ENCODE measurements at places on chromosomes 11 and 22. TPM values are rescaled to one million over a fixed set of nuclear protein-coding genes. Genes with fewer than 3 reads are reported as not detected.

Gene OR5B21
- not detected for total RNA-seq

Gene AGBL2
- not detected for total RNA-seq

Gene GAB4
- total RNA-seq, result not detected

Gene ALX4
- not detected for total RNA-seq

Gene MDK
- 1.9 TPM for total RNA-seq

Gene IL17REL
- total RNA-seq, result not detected

Gene SYT7
- 4.9 TPM for total RNA-seq

Gene OR10W1
- total RNA-seq, result not detected
